ENCODE measurements at places on chromosomes 4 and X.

- DNase-seq, result no peak
Measured at GRCh38 chrX:28628120-28628519, 40.9 kb downstream of the IL1RAPL1 start.

- DNase-seq, result peak; percentile 17
Measured at GRCh38 chr4:17781300-17782287, at the start of gene FAM184B. TSS of gene FAM184B (minus strand) at chr4:17781621. CDS start at chr4:17781299, 322 bp downstream.

- DNase-seq, result no peak
Measured at GRCh38 chrX:71846429-71846828, 64.2 kb upstream of the NHSL2 start.

- no peak for DNase-seq
Measured at GRCh38 chr4:111546881-111547280, 598.4 kb upstream of the FAM241A start.

Data from endothelial cell (in vitro differentiated cells).